ENCODE measurements at places on chromosomes 4 and X.

- no peak for DNase-seq
Measured at GRCh38 chr4:87804871-87805270, 5.5 kb downstream of the IBSP start.

- DNase-seq = no peak
Measured at GRCh38 chr4:86640469-86640868, 46.4 kb downstream of the PTPN13 start.

GRCh38 chr4:41750121-41750625 is 1.6 kb upstream of the PHOX2B start:
- DNase-seq = no peak

- no peak for DNase-seq
Measured at GRCh38 chr4:147786031-147786430, 54.1 kb downstream of the ARHGAP10 start.

GRCh38 chrX:115268421-115268820 is 21.1 kb upstream of the LUZP4 start:
- DNase-seq = no peak

DNA sequence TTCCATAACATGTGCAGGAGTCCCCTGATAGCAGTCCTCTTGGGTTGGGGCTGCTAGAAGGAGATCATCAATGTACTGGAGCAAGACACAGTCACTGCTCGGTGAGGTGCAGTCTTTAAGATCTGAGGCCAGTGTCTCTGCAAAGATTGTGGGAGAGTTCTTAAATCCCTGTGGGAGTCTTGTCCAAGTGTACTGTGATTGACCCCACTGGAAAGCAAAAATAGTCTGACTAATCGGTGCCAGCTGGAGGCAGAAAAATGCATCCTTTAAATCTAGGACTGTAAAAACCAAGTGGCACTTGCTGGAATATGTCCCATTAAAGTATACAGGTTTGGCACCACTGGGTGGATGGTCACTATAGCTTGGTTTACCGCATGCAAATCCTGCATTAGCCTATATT is 31.1 kb downstream of the SULT1E1 start:
- DNase-seq = no peak

DNA sequence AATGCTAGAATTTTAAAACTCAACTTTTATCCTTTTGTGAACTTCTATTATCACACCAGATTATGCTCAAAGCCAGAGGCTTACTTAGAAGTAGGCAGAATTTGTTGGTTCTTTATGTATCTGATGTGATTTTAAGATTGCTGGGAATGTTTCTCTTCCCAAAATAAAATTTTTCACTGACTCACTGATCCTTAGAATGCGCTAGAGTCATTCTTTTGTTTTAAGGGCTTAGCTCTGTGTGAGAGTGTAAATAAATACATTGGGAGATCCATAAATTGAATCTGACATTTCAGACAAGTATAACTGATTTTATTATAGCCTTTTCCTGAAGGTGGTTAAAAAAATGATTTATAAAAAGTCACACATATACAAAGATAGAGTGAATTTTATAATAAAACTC is 101.3 kb downstream of the LARP1B start:
- DNase-seq = no peak

DNA sequence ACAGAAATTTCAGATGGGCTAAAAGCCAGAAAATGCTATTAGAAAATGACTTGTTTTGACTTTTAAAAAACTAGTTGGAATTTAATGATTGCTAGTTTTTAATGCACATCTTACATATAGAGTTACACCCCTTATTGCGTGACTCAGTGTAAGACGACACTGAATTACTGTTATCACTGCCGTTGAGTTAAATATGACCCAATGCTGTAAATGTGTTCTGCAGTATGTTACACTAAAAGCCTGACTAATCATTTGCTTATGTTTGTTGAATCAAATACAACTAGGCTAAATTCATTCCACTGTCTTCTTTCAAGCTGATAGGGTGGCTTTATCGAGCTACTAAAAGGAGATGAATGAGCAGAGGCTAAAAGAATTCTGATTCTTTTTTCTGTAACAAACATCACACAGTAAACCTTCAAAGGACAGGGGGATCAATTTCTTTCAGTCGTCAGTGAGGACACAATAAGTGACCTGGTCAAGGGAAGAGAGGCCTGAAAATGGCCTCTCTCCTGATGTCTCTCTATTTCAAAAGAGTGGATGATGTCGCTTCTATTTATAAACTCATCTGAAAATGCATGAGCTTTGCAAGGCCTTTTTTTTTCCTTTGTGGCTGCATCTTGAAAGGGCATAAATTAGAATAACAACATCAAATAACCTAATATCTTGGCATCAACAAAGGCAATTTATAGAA is 142.2 kb upstream of the KCNIP4 start:
- no peak for DNase-seq

GRCh38 chr4:168736860-168737805 is 240.3 kb downstream of the PALLD start:
- DNase-seq = no peak

DNA sequence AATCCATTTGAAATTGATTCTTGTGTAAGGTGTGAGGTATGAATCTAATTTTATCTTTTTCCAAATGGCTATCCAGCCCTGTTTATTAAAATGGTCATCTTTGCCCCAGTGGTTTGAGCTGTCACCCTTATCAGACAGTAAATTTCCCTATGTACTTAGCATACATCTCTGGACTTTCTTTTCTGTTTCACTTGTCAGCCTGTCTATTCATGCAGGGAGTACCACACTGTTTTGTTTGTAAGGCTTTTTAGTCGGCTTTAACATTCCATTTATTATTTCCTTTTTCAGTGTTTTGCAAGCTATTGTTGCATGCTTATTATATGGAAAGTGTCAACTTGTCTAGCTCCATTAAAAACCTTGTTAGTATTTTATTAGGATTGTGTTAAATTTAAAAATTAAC is 155.8 kb downstream of the STAG2 start:
- no peak for DNase-seq

- DNase-seq = no peak
Measured at GRCh38 chr4:181939199-181939945, 303.8 kb upstream of the TENM3 start.

- no peak for DNase-seq
Measured at GRCh38 chr4:121551271-121551670, 145.5 kb downstream of the ANXA5 start.

DNA sequence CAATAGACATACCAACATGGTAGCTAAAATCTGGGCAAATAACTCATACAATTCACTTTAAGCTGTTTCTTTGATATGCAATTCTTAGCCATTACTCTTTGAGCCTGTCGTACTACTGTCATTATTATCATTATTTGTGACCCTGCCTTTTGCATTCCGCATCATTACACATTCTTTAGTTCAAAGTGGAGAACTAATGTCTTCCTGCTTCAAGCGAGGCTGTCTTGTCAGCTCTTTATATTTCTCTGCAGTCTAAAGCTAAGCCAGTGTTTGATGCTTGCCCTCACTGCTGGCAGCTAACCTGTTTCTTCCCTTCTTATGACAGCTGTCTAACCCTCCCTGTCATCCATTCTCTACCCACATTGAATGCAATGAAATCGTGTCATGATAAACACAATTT is 186.8 kb downstream of the FAT4 start:
- no peak for DNase-seq

- DNase-seq = no peak
Measured at GRCh38 chr4:15677507-15677988, 4.1 kb upstream of the FAM200B start.

DNA sequence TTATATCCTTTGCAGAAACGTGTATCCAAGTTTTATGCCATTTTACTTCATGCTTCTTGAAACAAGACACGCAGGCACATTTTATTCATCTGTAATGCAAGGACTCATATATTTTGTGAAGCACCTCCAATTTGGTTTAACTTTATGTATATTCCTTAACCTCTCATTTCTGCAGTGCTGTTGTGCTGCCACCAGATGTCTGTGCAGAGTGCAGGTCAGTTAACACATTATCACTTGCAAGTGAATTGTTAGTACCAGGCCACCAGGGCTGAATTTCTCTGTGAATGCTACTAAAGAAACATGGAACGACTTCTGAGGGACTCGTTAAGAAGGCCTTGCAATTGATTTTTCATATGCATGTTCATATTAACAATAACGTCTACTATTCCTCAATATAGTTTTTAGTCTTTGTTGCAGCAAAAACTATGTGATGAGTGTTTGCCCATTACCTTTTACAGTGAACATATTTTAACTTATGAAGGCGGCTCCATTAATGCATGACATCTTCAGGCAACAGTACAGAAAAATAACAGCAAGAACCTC is 770.3 kb downstream of the NLGN4X start:
- DNase-seq = no peak

- DNase-seq = no peak
Measured at GRCh38 chrX:67544281-67545035, 637 bp downstream of the AR start.

- DNase-seq = no peak
Measured at GRCh38 chr4:126992910-126993309, 639.8 kb upstream of the INTU start.

DNA sequence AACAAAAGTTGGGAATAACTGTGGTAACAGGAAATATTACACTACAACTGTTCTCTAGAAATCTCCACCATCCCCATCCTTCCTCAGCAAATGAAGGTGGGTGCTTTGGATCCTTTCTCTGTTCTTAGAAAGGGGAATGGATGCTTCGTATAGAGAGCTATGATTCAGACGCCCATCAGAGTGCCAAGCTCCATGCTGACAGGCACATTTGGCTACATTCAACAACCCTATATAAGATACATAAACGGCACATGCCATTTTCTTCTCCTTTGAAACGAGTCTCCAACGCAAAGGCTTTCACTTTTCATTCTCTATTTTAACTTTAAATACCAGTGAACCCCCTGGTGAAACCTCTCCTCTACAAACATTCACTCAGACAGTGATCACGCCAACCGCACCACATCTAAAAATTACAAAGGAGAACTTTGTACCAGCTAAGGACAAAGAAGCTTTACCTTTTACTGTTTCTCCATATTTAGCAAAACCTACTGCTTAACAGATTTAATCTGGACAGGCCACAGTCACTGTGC is 172.5 kb downstream of the TSPAN5 start:
- no peak for DNase-seq

DNA sequence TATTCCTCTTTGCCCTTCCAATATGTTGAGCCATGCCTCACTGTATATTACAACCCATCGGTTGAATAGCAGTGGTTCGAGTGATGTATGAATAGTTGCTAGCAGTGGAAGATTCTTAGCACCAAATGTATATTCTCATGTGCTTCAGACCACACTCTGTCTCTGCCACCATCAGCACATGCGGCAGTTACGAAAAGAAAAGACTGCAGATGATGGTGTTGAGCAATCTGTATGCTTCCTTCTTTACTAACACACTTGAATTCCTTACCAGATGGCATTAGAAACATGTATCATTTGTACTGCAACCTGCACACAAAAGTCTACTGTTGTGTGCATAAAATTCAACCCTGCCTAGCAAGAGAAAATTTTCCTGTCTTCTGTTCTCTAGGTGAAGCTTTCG is 214.6 kb downstream of the ENOX2 start:
- no peak for DNase-seq

DNA sequence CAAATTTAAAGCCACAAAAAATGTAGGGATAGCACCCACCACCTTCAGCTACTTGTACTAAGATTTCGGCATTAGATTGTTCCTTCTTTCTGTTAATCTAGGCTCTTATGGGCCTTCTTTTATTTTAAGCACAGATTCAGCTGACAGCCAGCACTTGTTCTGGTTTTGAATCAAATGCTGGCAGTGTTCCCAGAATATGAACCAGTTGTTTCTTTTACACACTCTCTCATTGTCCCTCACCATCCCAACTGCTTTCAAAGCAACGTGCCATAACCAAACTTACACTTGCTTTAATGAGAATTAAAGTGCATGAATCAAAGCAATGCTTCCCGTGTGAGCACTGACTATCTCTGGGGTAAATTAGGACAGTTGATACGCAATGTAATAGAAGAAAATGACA is 744.5 kb upstream of the FAM241A start:
- DNase-seq = no peak

DNA sequence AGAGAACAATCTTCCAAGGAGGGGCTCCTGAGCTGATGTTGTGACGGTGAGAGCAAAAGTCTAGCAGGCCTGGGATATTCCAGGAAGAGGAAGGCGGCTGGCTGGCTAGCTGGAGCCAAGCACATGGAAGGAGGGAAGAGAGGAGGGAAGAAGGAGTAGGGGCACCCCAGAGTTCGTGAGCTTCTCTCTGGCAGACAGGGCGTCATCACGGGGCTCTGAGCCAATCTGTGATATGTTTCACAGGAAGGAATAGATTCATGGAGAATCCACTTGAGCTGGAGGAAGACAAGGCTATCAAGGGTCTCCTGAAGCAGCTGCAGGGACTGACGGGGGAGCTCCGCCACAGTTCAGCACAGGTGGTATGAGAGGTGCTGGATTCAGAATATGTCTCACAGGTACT is 73.6 kb downstream of the DHRSX start:
- DNase-seq = no peak

DNA sequence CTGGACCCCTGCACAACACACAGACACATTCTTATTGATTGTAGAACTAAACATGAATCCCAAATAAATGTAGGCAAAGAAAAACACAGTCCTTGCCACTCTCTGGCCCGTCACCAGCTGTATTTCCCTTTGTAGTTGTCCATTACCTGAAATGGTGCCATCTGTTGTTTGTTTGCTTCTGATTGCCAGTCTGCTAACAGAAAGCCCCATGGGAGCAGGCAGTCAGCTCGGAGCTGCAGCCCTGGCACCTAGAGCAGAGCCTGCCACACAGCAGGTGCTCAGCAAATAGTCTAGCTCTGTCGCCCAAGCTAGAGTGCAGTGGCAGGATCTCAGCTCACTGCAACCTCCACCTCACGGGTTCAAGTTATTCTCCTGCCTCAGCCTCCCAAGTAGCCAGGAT is 28.9 kb downstream of the CPLX1 start:
- no peak for DNase-seq

DNA sequence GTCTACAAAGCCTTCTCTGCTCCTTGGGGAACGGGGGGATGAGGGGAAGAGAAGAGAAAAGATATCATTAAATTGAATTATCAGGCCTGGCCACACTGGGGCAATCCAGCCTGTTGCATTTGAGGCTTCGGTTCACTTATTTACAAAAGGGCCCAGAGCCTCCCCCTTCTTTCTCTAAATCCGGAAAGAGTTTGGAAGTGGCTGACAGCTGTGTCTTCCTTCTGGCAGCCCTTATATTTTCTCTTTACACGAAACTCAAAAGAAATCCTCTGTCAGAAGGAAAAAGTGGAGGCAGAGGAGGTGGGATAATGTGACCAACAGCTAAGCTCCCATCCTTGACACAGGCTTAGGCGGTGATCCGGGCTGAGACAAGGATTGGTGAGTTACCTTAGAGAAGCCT is 158.3 kb upstream of the TAPT1 start:
- DNase-seq = no peak

DNA sequence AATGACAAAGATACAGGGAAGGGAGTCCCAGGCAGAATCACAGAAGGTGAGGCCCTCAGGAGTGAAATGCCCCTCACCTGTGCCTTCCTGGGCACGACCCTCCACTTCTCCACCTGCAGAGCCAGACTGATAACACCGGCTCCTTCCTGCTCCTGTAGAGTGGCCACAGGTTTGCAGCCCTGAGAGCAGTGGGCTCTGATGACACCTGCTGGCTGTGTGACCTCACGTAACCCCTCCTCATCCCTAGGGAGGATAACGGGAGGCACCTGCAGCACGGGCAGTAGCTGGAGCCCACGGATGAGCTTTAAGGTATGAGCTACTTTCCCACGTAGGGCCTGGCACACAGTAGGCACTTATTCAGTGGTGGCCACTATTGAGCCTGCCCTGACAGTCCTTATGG is 25.5 kb upstream of the MAN2B2 start:
- DNase-seq = no peak

Data from stimulated activated CD4-positive, alpha-beta T cell treated with anti-CD3 and anti-CD28 coated beads, TNF-alpha, amount 100 ng/mL, for 1 hour (primary cell).